Iris pigment epithelial cell (primary cell): ENCODE measurements at places on chromosomes 1 and 21.

DNA sequence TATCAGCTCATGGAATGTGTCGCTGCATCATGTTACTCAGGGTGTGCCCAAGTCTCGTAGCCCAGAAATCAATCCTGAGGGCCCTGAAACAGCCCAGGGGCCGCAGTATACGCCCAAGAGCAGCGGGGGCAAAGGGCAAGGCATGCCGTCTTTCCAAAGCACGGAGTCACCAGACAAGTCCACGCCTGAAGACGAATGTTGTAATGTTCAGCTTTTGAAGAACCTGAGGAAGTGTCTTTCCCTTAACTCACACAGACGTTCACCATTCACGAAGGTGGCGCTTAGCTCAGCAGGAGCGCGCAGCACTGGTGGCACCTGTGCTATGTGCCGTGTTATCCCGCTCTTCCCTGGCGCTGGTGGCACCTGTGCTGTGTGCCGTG lies 18.8 kb upstream of the PWP2 start:
- no peak for DNase-seq

GRCh38 chr1:184497959-184498723 lies 111.3 kb downstream of the C1orf21 start:
- DNase-seq, result no peak

DNA sequence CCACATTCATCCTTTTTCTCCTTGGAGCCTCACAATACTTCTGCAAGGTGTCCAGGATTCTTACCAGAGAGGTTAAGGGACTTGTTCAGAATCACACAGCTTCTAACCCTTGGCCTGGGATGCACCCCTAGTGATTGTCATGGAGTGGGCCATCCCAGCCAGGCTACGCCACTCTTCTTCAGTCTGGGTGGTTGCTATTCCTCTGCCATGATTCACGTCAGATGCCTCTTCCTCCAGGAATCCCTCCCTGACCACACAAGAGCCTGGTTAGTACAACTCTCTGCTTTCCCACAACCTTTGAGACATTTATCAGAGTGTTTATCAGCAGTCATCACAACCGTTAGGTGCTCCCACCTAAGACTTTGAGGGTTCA lies 121.8 kb downstream of the EPHB2 start:
- DNase-seq, result peak; percentile 71

DNA sequence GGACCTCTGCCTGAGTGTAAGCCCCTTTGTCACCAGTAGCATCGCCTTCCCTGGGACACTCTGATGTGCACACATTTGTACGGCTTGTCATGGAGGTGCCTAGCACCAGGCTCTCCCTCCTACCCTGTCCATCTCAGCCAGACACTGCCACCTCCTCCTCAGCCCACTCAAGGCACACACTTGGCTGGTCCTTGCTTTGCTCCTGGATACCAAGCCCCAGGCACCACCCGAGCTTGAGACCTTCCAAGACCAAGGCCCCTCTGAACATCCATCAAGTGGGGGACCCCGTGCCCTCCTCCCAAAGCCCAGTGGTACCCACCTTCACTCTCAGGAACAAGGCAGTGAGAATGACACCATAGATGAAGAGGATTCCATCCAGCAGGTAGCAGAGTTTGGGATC lies 78.0 kb downstream of the CD247 start:
- no peak for DNase-seq

DNA sequence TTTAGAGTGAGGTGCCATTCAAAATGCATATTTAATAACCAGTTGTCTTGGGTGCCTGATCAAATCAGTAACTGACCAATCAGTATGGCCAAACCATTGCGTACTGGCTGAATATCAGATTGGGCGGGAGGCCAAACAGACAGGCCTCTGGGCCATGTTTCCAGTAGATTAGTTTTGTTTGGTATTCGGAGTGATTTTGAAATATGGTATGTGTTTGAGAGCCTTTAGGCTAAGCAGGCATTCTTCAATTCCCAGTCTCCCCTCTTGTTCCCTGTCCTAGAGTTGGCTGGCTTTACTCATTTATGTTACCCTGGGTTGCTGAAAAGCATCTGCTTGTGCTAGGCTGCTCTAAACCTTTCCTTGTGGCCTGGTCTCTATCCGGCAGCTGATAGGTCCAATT lies 80.1 kb downstream of the BACH1 start:
- peak; percentile 76 for DNase-seq

DNA sequence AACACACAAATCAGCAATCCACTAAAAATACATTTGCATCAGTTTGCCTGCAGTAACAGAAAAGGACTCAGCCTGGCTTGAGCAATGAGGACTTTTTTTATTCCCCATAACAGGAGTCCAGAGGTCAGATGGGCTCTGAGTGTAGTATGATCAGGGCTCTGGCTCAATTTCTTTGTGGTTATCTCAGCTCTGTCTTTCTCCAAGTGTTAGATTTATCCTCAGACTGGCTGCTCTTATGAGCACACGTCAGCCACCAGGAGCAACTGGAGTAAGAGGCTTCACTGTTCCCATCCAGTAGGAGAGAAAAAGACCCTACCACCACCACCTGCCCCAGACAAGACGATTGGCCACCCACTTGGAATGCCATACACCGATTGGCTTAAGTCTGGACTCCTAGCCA lies 36.2 kb upstream of the KLHDC7A start:
- no peak for DNase-seq

- no peak for DNase-seq
Observed at GRCh38 chr1:87937831-87938395, 609.2 kb downstream of the LMO4 start.

- no peak for DNase-seq
Observed at GRCh38 chr1:12460121-12460520, 157.9 kb downstream of the DHRS3 start.

DNA sequence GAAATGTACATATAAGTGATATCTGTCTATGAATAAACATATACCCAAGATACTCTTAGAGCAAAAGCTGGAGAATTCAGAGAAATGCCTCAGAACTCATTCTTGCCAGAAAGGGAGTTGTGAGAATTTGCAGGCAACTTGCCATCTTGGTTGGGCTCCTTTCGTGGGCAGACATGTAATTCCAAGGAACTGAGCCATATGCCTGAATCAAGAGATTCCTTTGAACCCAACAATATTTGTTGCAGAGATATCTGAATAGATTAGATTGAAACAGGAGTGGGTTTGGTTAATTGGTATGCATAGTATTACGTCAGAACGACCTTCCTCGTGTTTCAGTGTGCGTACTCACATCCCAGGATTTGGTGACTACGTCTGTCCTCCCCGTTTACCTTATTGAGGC lies 67.0 kb downstream of the TGFB2 start:
- peak; percentile 57 for DNase-seq

DNA sequence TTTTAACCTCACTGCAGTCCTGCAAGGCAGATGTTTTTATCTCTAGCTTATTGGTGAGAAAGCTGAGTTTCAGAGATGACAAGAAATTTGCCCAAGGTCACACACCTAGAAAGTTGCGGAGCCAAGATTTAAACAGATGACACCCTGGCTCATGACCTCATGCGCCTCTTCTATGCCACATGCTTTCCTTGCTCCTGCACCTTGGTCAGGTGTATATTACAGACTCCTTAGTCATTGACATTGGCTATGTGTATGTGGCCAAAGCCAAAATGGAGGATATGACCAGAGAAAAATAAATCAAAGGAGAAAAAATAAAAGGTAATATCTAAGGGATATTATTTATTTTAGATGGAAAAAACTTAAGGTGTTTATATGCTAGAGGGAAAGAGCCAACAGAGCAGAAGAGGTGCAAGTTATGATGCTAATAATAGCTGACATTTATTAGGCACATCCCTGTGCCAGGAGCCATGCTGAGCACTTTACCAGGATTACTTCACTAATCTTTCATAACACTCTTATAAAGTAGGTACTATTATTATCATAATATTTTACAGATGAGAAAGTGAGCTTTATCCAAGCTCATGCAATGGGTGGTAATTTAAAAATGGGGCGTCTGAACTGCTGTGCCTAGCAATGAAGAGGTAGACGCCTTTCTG lies 13.8 kb upstream of the MYOC start:
- no peak for DNase-seq

GRCh38 chr1:219958875-219959417 lies 30.6 kb upstream of the SLC30A10 start:
- DNase-seq, result no peak

- DNase-seq, result no peak
Observed at GRCh38 chr21:25304611-25305010, 302.7 kb downstream of the MRPL39 start.

DNA sequence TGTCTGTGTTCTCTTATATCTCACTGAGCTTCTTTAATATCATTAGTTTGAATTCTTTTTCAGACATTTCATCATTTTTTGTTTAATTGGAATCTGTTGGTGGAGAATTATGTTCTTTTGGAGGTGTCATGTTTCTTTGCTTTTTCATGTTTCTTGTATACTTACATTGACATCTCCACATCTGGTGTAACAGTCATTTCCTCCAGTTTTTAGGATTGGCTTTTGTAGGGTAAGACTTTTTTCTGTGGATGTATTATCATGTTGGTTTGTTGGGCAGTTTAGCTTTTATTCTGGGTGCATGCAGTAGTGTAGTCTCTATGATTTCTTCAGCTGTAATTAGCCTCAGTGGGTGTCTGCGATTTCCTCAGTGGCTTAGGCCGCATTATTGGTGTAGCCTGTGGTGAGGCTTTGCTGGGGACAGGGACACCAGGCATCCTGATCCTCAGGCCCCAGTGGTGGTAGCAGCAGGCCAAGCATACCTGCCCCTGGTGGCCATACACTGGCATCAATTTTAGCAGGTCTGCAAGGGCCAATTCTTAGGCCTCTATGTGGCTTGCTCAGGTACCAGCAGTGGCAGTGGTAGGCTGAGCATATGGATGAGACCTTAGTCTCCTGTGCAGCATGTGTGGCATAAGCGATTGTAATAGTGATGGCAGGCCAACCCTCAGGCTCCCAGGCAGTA lies 77.6 kb upstream of the SAMD13 start:
- peak; percentile 33 for DNase-seq
